ENCODE measurements at places on chromosomes 16 and 17. TPM values are rescaled to one million over a fixed set of nuclear protein-coding genes. Genes with fewer than 3 reads are reported as not detected.
A peak's percentile ranks its signal among the peaks of the same experiment; 100 is the strongest.

KRT20 gene
- polyA plus RNA-seq = 0.13 TPM

- DNase-seq = no peak
Measured at GRCh38 chr17:79001190-79002020, 8.2 kb downstream of the CANT1 start.

GRCh38 chr16:60586493-60586892 is 1449.7 kb downstream of the CDH8 start:
- no peak for DNase-seq

- no peak for DNase-seq
Measured at GRCh38 chr17:81459224-81459623, 53.4 kb downstream of the ACTG1 start.

DNA sequence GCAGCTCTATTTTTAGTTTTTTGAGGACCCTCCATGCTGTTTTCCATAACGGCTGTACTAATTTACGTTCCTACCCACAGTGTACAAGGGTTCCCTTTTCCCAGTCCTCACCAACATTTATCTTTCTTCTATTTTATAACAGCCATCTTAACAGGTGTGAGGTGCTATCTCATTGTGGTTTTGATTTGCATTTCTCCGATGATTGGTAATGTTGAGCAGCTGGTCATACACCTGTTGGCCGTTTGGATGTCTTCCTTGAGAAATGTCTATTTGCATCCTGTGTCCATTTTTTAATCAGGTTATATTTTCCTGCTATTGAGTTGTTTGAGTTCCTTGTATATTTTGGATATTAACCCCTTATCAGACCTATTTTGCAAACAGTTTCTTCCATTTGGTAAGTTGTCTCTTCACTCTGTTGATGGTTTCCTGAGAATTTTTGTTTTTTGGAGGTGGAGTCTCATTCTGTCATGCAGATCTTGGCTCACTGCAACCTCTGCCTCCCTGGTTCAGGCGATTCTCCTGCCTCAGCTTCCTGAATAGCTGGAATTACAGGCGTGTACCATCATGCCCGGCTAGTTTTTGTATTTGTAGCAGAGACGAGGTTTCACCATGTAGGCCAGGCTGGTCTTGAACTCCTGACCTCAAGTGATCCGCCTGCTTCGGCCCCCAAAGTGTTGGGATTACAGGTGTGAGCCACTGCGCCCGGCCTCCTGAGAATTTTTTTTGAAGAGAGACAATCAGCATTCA is 279.6 kb downstream of the SNX29 start:
- no peak for DNase-seq

MYH8 gene
- polyA plus RNA-seq = 2,760 TPM

- DNase-seq = peak; percentile 7
Measured at GRCh38 chr17:7224661-7225111, 4.9 kb downstream of the ACADVL start.

DNA sequence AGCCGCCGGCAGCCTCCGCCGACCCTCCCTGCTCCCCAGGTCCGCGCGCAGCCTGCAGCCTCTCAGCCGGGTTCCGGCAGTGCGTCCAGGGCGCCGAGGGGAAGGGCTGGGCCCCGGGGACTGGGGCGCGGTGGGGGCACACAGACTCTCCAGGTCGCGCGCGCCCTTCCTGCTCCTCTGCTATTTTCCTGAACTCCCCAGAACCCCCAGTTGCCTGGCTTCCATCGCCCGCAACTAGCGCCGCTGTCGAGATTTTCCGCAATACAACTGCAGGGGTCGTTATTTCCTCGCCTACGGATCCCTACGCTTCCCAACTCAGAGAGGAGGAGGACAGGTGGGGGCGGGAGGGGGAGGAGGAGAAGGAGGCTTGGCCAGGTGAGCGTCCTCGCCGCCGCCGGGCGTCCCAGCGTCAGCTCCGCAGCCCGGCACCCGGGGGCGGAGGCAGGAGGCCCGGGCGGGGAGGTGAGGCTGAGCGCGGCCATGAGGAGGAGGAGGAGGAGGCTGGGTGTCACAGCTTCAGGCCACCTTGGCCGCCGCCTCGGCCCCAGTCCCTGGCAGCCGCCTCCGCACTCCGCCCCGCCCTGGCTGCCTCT is at the start of gene CA10:
CA10 (minus strand) TSS at position 265 of the 593 bp plus-strand sequence.
- DNase-seq = no peak

DNA sequence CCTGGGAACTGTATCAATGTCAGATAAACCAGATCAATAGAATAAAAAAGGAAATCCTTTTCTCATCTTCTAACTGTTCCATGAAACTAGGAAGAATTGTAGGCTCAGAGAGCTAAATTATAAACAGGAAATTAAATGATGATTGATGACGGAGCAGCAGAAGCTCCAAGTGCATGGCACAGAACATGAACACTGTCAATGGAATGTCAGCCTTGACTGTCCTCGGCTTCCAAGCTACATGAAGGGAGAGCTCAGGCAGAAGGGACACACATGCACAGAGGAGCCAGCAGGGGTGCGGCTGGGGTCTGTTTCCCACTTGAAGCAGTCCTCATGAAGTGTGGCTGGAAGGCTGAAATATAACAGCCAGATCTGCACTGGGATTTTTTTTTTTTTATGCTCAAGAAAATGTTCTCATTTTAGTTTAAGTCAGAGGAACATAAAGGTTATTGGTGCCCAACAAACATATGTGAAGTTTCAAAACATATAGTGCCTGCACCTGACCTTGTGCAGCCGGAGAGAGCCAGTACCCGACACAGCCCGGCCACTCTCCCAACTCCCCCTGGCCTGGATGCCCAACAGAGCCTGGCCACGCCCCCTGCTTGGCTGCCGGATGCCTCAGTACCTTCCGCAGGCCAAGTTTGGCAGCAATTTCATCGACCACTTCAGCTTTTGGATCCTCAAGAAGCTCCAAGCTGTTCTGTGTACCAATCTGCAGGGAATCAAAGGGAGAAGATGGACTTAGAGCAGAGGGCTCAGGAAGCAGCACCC is 37.0 kb downstream of the NPLOC4 start:
- peak; percentile 59 for DNase-seq

DNA sequence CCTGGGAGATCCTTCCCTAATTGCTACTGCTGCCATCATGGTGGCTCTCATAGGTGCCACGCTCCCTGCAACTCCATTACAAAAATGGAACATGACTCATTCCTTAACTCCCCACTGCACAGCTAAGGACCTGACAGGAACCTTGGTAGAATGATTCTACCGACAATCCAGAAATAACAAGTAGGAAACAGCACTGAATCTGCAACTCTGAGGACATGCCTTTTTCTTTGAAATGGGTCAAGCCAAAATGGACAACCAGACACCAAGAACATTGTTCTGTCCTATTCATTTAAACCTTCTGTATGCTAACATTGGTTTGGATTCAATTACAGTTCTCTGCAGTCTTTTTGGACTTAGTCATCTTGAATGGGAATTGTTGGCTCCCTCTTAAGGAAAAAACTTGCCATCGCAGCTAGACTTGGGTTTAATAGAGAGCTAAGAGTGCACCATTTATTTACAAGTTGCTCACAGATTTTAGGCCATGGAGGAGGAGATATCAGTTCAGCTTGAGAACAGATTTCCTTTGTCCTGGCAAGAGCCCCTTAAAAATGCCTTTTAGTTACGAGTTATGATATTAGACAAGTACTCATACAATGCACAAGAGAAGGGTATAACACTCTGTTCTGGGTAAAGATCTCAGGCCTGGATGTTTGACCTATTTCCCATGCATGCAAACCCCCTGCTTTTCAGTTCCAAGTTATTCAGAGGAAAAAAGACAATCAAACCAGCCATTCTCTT is 20.9 kb upstream of the NSRP1 start:
- DNase-seq = peak; percentile 40

ZFP3 gene
- polyA plus RNA-seq = 13.2 TPM

GRCh38 chr17:58059141-58059540 is 24.1 kb upstream of the DYNLL2 start:
- DNase-seq = peak; percentile 25

- DNase-seq = no peak
Measured at GRCh38 chr16:86110134-86110533, 211.2 kb downstream of the IRF8 start.

UQCRC2 gene
- polyA plus RNA-seq = 351 TPM

COX6A2 gene
- polyA plus RNA-seq = 174 TPM

- peak; percentile 6 for DNase-seq
Measured at GRCh38 chr17:37220607-37220953, 155.2 kb upstream of the C17orf78 start.

GRCh38 chr17:81533339-81534141 is 5.4 kb downstream of the FSCN2 start:
- DNase-seq = no peak

SDR42E2 gene
- not detected for polyA plus RNA-seq

GRCh38 chr16:53282975-53283946 is 151.0 kb upstream of the RBL2 start:
- peak; percentile 11 for DNase-seq
